Hematopoietic multipotent progenitor cell treated with erythropoietin and hydrocortisone succinate and interleukin-3 and kit ligand, for 15 days (in vitro differentiated cells): ENCODE measurements at places on chromosomes 6 and 20.

GRCh38 chr6:41637194-41638001, 870 bp upstream of the MDFI start:
- DNase-seq = no peak

GRCh38 chr6:147106759-147107401, 97.3 kb upstream of the STXBP5 start:
- no peak for DNase-seq

DNA sequence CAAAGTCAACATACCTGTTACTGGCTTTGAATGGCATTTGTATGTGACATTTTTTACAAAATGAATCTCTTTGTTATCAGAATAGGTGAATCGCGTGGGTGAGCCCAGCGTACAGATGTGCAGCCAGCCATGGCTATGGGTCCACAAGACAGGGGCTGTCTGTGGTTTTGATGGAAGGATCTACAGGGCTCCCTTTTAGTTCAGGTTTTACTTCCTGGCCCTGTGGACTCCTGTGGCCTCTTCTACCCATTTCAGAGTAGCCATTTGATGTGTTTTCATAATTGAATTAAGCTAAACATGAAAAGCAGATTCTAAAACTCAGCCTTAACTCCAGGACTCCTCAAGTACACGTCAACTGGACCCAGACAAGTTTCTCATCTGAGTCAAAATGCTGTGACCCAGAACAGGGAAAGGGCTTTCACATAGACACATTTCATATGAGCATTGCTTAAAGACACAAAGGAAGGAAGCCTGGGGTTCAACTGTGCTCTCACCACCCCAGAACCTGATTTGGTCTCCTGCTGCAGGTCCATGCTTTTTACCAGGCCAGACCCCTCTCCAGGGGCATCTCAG, 105.3 kb upstream of the NAA20 start:
- DNase-seq = no peak

- DNase-seq = no peak
Observed at GRCh38 chr6:158506601-158507000, 53.3 kb upstream of the TMEM181 start.

- no peak for DNase-seq
Observed at GRCh38 chr6:126824226-126824625, 294.2 kb upstream of the RSPO3 start.

- DNase-seq = no peak
Observed at GRCh38 chr20:47719625-47720024, 65.7 kb downstream of the SULF2 start.

GRCh38 chr6:27375613-27376079, 12.9 kb upstream of the ZNF391 start:
- DNase-seq = no peak

DNA sequence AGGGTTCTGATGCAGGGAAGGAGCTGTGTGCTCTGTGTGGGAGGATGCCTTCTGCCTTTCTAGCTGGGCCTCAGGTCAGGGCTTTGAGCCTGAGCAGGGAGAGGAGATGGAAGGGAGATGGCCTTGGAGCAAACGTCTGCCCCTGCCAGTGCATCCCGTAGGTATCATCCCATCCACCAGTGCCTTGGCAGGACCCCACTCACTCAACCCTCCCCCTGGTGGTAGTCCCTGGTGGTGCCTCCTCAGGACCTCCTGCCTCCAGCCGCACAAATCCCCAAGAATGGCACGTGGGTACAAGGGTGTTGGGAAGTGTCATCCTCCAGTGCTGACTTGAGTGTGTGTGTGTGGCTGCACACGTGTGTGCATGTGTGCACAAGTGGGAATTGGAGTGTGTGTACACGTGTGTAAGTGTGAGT, 23.1 kb upstream of the MICB start:
- DNase-seq = no peak

GRCh38 chr20:21981597-21982344, 276.3 kb downstream of the PAX1 start:
- no peak for DNase-seq

DNA sequence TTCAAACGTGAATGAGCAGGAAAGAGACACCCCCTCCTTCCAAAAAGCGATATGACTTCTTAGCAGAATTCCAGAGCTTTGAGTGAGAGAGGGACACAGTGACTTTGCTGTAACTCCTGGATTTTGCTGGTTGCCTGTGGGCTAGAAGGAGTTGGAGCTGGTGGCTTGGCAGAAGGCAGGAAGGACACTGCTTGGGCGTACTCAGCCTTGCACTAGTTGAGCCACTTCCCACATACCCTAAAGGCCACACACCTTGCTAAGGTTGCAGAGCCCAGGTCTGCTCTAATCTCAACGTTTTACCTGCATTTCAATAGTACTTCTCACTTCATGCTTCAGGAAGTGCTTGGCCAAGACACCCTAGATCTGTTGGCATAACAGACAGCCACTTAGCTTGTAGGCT, 30.6 kb downstream of the RAB22A start:
- DNase-seq = no peak

DNA sequence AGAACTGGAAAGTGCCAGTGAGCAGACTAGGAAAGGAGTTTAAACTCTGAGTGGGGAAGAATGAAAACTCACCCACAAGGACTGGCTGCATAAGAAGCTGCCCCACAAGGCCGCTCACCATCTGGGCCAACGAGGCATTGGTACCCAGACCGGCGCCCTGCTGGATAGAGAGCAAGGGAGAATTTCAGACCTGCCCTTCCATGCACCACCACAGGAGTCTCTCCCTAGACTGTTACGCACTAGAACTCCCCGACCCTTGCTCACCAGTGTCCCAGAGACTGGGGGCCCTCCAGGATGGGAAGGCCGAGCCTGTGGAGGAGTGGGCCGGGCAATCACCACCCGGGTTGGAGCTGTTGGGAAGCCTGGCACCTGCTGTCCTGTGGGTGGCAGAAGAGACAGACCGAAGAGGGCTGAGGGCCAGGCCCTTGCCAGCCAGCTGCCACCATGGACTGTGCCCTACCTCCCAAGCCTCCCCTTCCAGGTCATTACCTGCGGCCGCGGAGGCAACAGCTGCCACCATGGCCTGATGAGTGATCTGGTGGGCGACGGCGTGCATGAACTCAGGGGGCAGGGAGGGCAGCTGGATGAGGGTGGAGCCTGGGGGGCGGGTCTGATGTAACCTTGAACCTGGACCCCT, 8.5 kb downstream of the BAG6 start:
- DNase-seq = no peak

GRCh38 chr6:5869676-5870075, 137.0 kb downstream of the NRN1 start:
- no peak for DNase-seq

- DNase-seq = no peak
Observed at GRCh38 chr6:73263570-73263909, 544 bp upstream of the KHDC1 start.

GRCh38 chr6:104473021-104473429, 386.7 kb downstream of the HACE1 start:
- DNase-seq = no peak

GRCh38 chr6:153130515-153131036, 506 bp downstream of the RGS17 start:
- no peak for DNase-seq

- peak; percentile 81 for DNase-seq
Observed at GRCh38 chr6:6696867-6697531, 108.5 kb downstream of the LY86 start.

GRCh38 chr6:169168706-169169105, 84.9 kb downstream of the THBS2 start:
- DNase-seq = no peak

- no peak for DNase-seq
Observed at GRCh38 chr6:93821953-93822352, 402.6 kb upstream of the EPHA7 start.

- DNase-seq = no peak
Observed at GRCh38 chr6:67802771-67803170, 832.3 kb upstream of the ADGRB3 start.

GRCh38 chr6:79280756-79281155, 46.3 kb upstream of the HMGN3 start:
- no peak for DNase-seq

DNA sequence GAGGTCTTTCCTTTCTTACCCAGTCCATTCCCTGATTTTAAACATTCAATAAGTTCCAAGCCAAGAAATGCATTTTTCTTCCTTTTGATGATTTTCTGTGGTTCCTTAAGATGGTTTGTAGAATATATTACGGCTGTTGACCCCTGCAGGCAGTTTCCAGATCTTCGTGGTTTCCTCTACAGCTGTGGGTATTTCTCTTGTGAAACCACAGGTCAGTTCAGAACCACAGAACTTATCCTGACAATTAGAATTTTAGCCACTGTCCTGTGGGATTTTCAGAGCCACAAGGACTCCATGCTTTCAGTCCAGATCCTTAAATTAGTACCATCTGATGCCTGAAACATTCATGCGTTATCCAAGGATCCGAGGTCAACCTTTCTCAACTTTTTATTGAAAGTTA, 29.7 kb upstream of the EXOC2 start:
- no peak for DNase-seq

GRCh38 chr6:118830691-118831090, 63.3 kb upstream of the ASF1A start:
- no peak for DNase-seq

GRCh38 chr6:141677598-141678211, 455.0 kb upstream of the GJE1 start:
- DNase-seq = no peak

DNA sequence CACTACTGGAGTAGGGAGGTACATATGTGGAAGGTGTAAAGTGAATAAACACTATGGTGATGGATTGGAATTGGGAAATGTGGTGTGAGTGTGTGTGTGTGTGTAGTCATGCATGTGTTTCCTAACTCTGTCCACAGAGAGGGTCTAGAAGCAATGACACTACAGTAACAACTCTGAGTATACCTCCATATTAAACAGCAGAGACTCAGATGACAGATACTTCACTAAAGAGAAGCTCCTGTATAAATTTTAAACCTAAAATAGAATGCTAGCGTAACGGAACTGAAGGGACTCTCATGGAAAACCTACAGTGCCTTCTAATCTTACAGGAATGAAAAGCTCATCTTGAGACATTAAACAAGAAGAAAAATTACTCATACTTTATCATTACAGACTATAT, 150.5 kb downstream of the SLC16A10 start:
- DNase-seq = no peak

- peak; percentile 4 for DNase-seq
Observed at GRCh38 chr20:47677635-47678453, 107.4 kb downstream of the SULF2 start.

DNA sequence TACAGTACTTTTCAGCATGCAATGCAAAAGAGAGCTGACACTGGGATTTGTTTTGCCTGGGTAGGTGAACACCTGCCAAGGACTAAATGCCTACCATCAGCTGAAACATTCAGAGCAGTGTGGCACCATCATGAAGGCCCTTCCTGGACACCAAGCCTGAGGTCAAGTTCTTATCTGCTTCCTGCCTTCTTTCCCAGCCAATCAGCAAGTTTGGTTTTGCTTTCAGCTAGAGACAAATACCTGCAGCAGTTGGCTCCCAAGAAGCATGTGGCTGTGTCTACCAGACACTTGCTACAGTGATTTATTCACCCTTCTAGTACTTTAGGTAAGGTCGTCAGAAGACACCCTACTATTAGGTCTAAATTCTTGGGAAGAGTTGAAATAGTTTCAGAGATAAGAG, 112.8 kb downstream of the TBX18 start:
- DNase-seq = no peak

- DNase-seq = no peak
Observed at GRCh38 chr6:47545223-47545622, 67.6 kb downstream of the CD2AP start.

DNA sequence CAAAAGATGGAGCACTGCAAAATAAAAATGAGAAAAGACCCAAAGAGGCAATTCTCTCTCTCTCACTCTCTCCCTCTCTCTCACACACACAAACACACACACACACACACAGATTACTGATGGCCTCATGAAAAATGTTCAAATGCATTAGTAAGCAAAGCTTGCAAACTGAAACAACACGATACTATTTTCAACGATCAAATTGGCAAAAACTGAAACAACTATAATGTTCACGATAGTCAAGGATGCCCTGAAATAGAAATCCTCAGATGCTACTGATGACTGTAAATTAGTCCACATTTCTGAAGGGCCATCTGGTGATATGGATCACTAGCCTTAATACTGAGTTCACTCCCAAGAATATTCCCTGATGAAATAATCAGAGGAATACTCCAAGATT, 100.8 kb downstream of the TRERF1 start:
- no peak for DNase-seq

DNA sequence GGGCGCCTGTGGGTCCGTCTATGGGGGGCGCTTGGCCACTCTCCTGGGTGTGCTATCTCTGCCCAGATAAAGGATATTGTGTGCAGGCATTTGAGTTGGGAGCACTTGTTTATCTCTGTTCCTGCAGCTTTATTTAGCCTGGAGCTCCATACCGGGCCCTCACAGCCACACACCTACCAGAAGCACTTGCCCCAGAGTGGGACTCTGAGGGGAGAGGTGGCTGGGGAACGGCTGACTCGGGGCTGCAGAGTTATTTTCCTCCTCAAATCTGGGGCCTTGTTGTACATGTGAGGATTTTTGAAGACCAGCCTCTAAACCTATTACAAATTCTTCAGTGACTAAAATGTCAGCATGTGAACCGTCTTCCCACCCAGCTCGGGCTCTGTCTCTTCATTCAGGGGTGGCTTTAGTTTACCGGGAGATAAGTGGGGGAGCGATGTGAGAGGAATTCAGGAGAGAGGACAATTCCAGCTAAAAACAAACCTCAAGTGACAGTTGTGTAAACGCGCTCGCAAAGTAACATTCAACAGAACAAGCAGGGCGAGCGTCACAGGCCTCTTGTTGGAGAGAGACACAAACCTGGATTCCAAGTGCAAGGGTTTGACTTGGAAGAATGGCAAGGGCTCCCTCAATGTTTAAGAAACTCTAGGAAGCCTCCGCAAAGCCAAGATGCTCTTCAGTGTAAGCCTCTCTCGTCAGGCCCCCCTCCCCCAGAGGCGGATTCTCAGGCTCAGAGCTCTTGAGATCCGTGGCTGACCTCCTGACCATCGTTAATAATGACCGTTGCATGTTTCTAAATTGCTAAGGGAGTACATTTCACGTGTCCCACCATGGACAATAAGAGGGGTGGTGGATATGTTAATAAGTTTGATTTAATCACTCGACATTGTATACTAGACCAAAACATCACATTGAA, 548.9 kb downstream of the QKI start:
- no peak for DNase-seq

DNA sequence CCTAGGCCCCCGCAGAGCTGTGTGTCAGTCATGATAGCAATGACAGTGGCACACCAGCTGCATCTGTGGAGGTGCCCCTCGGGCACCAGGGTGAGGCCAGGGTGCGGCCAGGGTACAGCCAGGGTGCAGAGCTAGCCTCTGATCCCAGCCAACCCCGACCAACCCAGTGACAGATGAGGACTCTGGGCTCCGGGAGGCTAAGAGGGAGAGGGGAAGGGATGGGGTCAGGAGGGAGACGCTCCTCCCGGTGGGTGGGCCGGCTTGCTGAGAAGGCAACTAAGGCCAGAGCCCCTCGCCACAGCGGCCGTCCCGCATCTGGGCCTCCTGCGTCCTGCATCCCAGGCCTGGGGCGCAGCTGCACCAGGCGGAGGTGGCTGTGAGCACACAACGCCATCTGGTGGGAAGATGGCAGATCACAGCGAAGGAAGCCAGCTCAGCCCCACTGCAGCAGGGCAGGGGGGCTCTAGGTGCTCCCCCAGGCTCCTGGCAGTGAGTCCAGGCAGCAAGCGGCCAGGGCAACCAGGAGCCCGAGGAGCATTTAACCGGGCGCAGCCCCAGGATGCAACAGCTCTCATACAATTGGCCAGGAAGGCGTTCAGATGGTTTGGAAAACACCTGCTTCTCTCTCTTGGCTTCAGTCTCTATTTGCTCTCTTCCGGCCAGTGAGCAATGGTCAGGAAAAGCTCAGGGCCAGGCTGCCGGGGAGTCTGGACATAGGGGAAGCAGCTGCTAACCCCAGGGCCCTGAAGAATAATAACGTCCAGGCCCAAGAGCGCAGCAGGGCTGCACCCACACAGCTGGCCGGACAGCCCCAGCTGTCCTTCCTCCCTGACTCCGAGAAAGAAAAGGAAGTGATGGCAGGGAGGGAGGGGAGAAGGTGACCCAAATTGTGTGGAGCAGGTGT, 169.4 kb downstream of the TAF4 start:
- peak; percentile 5 for DNase-seq
